ENCODE measurements at places on chromosomes 13 and 19.

GRCh38 chr13:51328488-51328887, 11.0 kb upstream of the SERPINE3 start:
- DNase-seq = no peak

- peak; percentile 38 for DNase-seq
Measured at GRCh38 chr13:91346850-91347201, 661 bp upstream of the MIR17HG start.

GRCh38 chr13:114309806-114310410, 4.4 kb upstream of the CHAMP1 start:
- DNase-seq = no peak

DNA sequence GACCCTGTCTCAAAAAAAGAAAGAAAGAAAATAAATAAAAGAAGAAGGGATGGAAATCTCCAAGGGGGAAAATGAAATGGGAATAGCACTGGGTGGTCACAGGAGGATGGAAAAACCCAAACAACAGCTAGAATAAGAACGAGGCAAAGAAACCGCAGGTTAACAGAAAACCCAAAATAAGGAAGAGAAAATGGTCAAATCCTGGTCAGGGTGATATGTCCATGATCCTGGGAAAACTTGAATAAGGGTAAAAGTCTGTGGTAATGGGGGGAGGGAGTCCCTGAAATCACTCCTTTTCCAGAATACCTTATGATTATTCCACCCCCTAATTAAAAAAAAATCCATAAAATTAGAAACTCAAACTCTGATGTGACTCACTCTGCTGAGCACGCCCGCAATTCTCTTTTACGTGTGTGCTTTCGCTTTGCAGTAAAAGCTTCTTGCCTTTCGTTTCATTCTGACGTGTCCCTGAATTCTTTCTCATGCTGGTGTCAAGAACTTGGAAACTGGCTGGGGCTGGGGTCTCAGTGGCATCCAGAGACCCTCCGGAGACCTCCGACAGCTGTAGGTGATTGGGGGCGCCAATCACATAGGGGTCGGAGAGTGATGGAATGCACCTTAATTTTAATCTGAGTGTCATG, 4.3 kb upstream of the NAXD start:
- no peak for DNase-seq

- DNase-seq = no peak
Measured at GRCh38 chr13:70090036-70090723, 17.4 kb upstream of the ATXN8OS start.

- no peak for DNase-seq
Measured at GRCh38 chr13:49980266-49980665, 16.6 kb upstream of the TRIM13 start.

DNA sequence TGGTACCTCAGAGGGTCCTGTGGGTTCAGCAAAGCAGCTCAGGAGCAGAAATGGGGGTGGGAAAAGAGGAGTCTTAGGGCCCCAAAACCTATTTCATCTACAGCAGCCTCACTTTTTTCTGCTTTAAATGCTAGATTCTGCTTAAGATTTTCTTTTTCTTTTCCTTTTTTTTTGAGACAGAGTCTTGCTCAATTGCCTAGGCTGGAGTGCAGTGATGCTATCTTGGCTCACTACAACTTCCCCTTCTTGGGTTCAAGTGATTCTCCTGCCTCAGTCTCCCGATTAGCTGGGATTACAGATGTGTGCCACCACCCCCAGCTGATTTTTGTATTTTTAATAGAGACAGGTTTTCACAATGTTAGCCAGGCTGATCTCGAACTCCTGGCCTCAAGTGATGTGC, 30.7 kb upstream of the WDFY2 start:
- no peak for DNase-seq

DNA sequence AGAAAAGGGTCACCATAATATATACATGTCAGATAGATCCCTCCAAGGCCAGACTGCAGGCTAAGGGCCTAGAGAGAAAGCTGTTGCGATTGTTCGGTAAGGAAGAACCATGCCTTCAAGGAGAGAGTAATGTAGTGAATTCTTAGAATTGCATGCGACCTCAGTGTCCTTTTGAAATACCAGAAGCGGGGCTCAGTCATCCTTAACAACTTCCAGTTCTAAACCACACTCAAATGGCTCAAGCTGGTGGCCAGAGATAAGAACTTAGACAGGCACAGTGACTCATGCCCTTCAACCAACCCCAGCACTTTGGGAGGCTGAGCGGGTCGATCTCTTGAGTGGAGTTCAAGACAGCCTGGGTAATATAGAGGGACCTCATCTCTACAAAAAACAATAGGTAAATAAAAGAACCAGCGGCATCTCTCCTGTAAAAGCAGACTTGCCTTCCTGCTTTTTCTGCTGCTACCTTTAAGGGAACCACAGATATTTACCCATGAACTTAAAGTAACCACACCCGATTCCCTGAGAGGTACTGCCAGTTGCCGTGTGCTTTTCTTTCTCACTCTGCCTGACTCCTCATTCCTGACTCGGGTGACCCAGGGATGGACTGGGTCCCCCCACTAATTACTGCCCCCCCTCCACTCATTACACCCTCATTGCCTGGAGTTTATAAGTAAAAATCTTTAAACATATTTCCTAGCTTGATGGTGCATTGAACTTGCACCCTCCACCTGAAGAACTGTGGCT, 15.4 kb upstream of the SIGLEC6 start:
- DNase-seq = no peak

GRCh38 chr19:52734331-52734892, 432 bp downstream of the ZNF611 start:
- peak; percentile 4 for DNase-seq

GRCh38 chr13:21849323-21849722, 178.4 kb downstream of the FGF9 start:
- no peak for DNase-seq

DNA sequence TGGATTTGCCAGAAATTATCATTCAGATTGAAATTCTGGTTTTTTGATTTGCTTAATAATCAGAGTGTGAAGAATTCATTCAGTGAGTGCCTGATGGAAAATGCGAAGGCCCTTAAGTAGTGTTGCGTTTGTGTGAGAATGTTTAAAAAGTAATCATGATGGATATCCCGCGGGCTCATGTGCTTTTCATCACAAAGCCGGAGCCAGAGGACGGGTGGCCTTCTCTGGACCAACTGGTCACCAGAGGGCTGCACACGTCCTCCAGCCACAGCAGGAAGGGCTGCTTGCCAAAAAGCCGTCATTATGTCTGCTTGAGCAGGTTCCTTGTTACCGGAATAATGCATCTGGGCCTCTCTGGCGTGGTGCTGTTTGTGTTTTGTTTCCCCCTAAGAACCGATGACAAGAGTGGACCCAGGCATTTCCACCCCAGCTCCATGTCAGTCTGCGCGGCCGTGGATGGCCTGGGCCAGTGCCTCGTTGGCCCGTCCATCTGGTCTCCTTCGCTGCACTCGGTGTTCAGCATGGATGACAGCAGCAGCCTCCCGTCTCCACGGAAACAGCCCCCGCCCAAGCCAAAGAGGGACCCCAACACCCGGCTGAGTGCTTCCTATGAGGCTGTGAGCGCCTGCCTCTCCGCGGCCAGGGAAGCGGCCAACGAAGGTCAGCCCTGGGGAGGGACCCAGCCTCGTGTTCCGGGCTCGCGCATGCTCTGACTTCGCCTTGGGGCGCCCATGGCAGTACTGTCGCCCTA, 497.7 kb downstream of the MYO16 start:
- no peak for DNase-seq

- DNase-seq = no peak
Measured at GRCh38 chr13:27962982-27963381, 6.1 kb downstream of the CDX2 start.

DNA sequence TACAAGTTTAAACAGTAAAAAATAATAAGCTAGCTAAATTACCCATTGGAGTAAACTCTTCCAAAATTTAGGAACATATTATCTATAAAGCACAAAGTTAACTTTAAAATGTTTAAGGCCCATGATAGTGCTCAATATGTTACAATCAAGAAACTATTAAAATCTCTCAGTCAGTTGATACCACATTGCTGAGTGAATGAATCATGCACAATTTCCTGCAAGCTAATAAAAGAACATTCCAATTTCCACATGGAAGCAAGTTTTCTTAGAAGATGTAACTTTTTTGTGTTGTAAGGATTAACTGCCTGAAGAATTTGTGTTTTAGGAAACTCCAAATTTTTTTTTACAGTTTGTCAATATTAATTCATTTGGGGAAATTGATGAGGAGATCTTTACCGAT, 666.6 kb downstream of the SLITRK1 start:
- DNase-seq = no peak

DNA sequence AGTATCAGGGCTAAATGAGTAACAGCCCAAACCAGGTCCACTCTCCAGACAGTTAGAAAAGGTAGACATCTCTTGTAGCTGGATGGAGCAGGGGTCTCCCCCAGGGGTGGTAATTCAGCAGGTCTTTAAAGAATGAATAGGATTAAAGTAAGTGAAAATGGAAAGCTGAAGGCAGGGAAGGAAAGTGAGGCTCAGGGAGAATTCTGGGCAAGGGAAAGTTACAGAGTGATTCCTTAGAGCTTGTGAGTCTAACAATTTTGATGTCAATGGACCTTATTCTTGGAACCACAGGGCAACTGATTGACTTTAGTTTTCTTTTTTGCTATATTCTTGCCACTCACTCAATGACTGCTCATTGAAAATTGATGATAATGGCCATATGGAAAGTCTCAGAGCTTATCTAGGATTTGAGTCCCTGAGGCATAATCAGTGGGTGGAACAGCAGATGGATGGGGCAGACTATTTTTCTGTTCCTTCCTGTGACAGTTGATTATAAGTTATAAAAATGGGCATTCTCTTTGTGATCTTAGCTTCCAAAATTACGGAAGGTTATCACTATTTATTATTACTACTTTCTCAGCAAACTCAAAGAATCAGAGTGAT, 76.9 kb downstream of the LRCH1 start:
- DNase-seq = no peak

- DNase-seq = no peak
Measured at GRCh38 chr19:3374369-3375112, 8.2 kb downstream of the NFIC start.

DNA sequence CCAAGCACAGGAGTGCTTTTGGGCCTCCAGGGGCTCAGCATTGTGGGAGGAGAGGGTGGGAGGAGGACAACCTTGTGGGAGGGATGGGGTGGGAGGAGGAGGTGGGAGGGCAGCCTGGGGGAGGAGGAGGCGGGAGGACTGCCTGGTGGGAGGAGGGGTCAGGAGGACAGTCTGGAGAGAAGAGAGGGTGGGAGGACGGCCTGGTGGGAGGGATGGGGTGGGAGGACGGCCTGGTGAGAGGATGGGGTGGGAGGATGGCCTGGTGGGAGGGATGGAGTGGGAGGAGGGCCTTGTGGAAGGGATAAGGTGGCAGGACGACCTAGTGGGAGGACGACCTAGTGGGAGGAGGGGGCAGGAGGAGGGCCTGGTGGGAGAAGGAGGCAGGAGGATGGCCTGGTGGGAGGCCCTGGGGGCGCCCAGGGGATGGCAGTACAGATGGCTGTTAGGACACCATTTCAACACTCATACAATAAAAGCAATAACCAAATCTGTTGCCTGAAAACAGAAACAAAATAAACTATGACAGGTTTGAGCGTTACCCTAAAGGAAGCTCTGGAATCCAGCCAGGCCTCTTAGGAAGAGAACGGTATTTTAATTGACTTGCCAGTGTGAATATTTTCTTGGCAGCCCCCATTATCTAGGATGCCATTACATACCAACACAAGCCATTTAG, 63.7 kb downstream of the CRYL1 start:
- no peak for DNase-seq

DNA sequence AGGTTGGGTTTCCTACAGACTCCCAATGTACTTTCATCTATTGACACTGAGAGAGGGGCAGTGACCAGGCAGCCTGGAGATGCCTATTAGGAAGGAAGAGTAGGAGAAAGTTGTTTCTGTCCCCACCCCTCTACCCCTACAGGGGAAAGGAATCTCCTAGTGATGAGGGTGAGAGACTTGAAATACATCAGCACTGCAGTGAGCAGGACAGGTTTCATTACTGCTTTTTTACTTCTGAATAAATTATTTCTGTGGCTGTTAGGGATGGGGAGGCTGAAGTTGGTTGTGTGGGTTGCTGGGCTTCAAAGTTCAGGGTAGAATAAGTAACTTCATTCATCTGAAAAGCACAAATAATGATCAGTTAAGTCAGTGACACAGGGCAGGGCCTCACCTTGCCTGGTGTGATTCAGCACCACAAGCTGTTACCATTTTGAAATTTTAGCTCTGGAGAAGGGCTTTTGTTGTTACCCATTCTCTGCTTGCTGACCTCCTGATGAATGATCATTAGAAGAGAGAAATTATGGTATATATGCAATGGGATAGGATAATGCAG, 19.3 kb downstream of the CEACAM1 start:
- no peak for DNase-seq

- no peak for DNase-seq
Measured at GRCh38 chr13:89900104-89900765, 1447.3 kb upstream of the MIR17HG start.

DNA sequence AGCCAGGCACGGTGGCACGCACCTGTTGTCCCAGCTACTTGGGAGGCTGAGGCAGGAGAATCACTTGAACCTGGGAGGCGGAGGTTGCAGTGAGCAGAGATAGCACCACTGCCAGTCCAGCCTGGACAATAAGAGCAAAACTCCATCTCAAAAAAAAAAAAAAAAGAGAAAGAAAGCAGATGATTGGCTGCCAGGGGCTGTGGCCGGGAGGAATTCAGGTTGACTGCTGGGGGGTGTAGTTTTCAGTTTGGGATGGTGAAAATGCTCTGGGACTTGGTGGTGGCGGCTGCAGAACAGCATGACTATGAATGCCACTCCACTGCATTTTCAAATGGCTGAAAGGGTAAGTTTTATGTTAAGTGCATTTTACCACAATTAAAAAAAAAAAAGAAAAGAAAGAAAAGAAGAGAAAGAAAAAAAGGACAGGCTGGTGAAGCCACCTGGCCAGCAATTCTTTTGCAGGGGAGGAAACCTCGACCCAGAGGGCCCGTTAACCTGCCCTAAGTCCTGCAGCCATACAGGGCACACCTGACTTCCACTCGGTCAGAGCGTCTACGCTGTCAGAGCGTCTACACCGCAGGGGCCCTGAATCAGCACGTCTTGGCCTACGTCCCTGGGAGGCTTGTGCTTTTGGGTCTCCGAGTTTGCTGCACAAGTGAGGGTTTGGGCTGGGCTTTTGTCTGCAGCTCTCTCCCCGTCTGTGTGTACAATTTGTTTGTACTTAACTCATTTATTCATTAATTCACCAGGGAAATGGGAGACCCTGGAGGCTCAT, 3.6 kb downstream of the ISOC2 start:
- DNase-seq = no peak

DNA sequence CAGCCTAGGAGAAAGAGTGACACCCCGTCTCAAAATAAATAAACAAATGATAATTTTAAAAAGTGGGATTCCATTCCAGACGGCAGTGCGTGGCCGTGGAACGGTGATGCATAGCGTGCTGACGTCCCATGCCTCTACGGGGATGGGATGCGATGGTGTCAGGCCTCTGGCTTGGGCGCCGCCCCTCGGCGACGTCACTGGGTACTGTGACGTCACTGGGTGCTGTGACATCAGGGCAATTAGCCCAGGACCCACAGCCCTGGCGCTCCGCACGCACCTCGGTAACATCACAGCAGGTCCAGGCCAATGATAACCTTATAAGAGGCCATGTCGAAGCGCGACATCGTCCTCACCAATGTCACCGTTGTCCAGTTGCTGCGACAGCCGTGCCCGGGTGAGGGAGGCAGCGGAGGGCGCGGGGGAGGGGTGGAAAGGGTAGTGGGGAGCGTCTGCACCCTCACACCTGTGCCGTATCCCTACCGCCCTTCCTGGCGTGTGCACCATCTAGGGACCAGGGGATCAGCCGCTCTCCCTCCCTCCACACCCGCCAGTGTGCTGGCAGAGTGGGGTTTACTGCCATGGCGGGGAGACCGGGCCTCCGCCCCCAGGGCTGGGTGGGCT, at the start of gene GAPDHS:
TSS of gene GAPDHS (plus strand) at position 256 of the 621 bp plus-strand sequence. CDS start at position 328, 72 bp downstream.
- no peak for DNase-seq

- DNase-seq = no peak
Measured at GRCh38 chr13:24119626-24120508, 40.7 kb upstream of the SPATA13 start.

GRCh38 chr13:90171649-90172048, 1175.8 kb upstream of the MIR17HG start:
- no peak for DNase-seq

Data from stimulated activated CD4-positive, alpha-beta T cell treated with anti-CD3 and anti-CD28 coated beads, Interleukin-12 subunit alpha, Interleukin-12 subunit beta, amount 100 ng/mL, for 4 hours (primary cell).